Activated CD4-positive, alpha-beta T cell treated with anti-CD3 and anti-CD28 coated beads for 36 hours (primary cell): ENCODE measurements at places on chromosomes 13 and 19.

- no peaks in the 10 kb centered on the region for H3K27me3 ChIP-seq
- peaks cover 11% of the 10 kb centered on the region for H3K36me3 ChIP-seq
- no peak overlapping the region for H3K27ac ChIP-seq
- no peak for DNase-seq
- no peak overlapping the region for H3K4me3 ChIP-seq
- peaks cover 14% of the 10 kb centered on the region for H3K4me1 ChIP-seq
These were observed 12.3 kb upstream of the LENG8 start for GRCh38 chr19:54436628-54437252.

- no peaks in the 10 kb centered on the region for H3K36me3 ChIP-seq
- H3K27me3 ChIP-seq: peaks cover 2% of the 10 kb centered on the region
- no peak overlapping the region for H3K4me3 ChIP-seq
- no peak overlapping the region for H3K27ac ChIP-seq
- no peaks in the 10 kb centered on the region for H3K4me1 ChIP-seq
These were observed 83.7 kb downstream of the NALCN start for GRCh38 chr13:101332583-101332982.

GRCh38 chr13:111468037-111468959 is 147.9 kb downstream of the TEX29 start:
- H3K27ac ChIP-seq: no peak overlapping the region
- H3K4me3 ChIP-seq: no peak overlapping the region
- no peaks in the 10 kb centered on the region for H3K36me3 ChIP-seq

DNA sequence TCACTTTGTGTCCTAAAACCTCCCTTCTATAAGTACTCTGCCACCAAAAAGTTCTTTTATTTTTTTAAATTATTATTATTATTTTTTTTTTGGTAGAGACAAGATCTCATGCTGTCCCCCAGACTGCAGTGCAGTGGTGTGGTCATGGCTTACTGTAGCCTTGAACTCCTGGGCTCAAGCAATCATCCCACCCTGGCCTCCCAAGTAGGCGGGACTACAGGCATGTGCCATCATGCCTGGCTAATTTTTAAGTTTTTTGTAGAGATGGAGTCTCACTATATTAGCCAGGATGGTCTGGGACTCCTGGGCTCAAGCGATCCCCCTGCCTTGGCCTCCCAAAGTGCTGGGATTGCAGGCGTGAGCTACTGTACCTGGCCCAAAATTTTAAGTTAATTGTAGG is 29.1 kb upstream of the GPI start:
- peaks cover 13% of the 10 kb centered on the region for H3K4me1 ChIP-seq
- no peak overlapping the region for H3K4me3 ChIP-seq
- H3K27ac ChIP-seq: no peak overlapping the region
- H3K36me3 ChIP-seq: peaks cover 26% of the 10 kb centered on the region
- DNase-seq: no peak
- H3K27me3 ChIP-seq: no peaks in the 10 kb centered on the region

- H3K4me3 ChIP-seq: no peak overlapping the region
- no peaks in the 10 kb centered on the region for H3K4me1 ChIP-seq
- H3K36me3 ChIP-seq: peaks cover 2% of the 10 kb centered on the region
- no peak for DNase-seq
- no peak overlapping the region for H3K27ac ChIP-seq
These were observed 47.1 kb upstream of the MBNL2 start for GRCh38 chr13:97175041-97175440.

DNA sequence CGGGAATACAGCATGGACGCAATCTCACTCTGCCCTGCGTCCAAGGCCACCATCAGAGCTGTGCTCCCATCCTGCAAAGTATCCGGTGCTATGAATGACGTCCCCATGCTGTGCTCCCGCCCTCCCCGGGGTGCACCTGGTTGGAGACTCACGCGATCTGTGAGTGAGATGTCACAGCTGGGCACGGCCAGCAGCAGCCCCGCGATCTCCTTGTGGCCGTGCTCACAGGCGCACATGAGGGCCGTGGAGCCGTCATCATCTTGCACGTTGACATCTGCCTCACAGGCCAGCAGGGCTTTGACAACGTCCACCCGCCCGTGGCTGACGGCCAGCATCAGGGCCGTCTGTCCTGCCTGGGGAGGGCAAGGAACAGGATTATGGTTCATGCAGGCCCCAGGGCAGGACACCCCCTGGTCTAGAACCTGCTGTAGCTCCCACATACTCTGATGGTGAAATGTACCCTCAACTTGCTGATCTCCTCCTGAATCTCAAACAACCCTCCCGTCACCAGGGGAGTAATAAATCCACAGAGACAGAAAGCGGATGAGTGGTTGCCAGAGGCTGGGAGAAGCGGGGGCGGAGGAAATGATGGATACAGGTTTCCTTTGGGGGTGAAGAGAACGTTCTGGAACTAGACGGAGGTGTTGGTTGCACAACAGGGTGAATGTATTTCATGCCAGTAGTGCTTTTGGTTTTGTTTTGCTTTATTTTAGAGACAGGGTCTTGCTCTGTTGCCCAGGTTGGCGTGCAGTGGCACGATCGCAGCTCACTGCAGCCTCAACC is 14.5 kb upstream of the SPC24 start:
- DNase-seq: no peak
- H3K27me3 ChIP-seq: no peaks in the 10 kb centered on the region
- no peak overlapping the region for H3K4me3 ChIP-seq
- no peaks in the 10 kb centered on the region for H3K36me3 ChIP-seq
- no peaks in the 10 kb centered on the region for H3K4me1 ChIP-seq
- no peak overlapping the region for H3K27ac ChIP-seq

GRCh38 chr13:72295153-72295552 is 428.1 kb upstream of the DACH1 start:
- no peaks in the 10 kb centered on the region for H3K4me1 ChIP-seq
- DNase-seq: no peak
- no peaks in the 10 kb centered on the region for H3K27me3 ChIP-seq
- no peak overlapping the region for H3K27ac ChIP-seq
- H3K4me3 ChIP-seq: no peak overlapping the region

DNA sequence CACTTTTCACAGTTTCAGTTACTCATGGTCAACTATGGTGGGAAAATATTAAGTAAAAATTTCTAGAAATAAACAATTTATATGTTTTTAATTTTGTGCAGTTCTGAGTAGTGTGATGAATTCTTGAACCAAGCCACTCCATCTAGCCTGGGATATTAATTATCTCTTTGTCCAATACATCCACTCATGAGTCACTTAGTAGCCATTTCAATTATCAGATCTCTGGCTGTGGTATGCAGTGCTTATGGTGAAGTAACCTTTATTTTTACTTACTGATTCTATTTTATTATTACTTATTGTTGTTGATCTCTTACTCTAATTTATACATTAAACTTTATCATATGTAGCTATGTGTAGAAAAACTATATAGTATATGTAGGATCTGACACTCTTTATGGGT is 128.9 kb upstream of the KLHL1 start:
- no peak overlapping the region for H3K27ac ChIP-seq
- no peaks in the 10 kb centered on the region for H3K27me3 ChIP-seq
- H3K36me3 ChIP-seq: no peaks in the 10 kb centered on the region
- H3K4me1 ChIP-seq: no peaks in the 10 kb centered on the region

GRCh38 chr13:43242040-43242439 is 218.7 kb downstream of the DNAJC15 start:
- H3K36me3 ChIP-seq: no peaks in the 10 kb centered on the region
- DNase-seq: no peak
- peaks cover 9% of the 10 kb centered on the region for H3K27me3 ChIP-seq
- H3K4me3 ChIP-seq: no peak overlapping the region
- H3K4me1 ChIP-seq: no peaks in the 10 kb centered on the region

GRCh38 chr19:4360641-4361151 is 17.3 kb downstream of the MPND start:
- no peaks in the 10 kb centered on the region for H3K4me1 ChIP-seq
- DNase-seq: no peak
- H3K36me3 ChIP-seq: peaks cover 18% of the 10 kb centered on the region
- H3K27ac ChIP-seq: no peak overlapping the region
- no peaks in the 10 kb centered on the region for H3K27me3 ChIP-seq

DNA sequence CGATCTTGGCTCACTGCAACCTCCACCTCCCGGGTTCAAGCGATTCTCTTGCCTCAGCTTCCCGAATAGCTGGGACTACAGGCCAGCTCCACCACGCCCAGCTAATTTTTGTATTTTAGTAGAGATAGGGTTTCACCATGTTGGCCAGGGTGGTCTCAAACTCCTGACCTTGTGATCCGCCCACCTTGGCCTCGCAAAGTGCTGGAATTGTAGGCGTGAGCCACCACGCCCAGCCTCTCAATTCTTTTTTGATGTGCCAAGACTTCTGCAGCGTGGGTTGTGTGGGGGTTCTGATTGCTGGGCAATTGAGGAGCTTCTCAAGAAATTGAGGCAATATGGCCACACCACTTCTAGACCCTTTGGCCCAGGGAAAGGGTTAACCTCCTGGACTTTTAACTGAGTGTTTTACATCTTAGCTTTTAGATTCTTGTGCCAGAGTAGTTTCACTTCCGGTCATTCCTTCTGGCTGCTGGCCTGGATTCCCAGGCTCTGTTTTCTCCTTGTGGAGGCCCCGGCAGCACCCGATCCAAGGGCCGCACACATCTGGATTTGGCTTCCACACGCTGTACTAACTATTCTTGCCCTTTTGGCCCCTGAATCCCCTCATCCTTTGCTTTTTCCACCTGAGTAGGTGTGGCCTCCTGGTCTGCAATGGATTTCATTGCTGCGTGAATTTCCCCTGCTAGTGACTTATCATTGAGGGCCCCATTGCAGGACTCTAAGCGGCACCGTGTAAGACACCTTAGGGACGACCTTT is 14.7 kb downstream of the SMARCA4 start:
- no peak overlapping the region for H3K27ac ChIP-seq
- DNase-seq: no peak
- H3K4me1 ChIP-seq: peaks cover 45% of the 10 kb centered on the region
- H3K36me3 ChIP-seq: peaks cover 10% of the 10 kb centered on the region
- no peak overlapping the region for H3K4me3 ChIP-seq

DNA sequence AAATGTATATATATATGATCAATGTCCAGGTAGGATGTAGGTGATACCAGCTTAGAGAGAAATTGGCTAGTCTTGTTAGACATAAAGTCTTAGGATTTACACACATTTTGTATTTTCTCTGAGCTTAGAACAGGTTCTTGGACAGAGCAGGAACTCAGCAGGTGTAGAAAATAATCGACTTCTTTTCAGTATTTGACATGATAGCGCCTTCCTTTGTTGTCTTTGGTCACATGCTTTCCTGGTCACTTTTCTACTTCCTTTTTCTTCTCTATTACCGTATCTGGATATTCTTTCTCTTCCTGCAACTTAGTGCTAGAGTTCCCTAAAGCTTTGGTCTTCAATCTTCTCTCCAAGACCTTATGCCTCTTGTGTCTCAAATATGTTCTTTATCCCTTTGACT is 107.4 kb downstream of the LRCH1 start:
- no peak for DNase-seq
- H3K27me3 ChIP-seq: no peaks in the 10 kb centered on the region
- peaks cover 34% of the 10 kb centered on the region for H3K4me1 ChIP-seq
- no peak overlapping the region for H3K27ac ChIP-seq
- H3K4me3 ChIP-seq: no peak overlapping the region

- H3K4me1 ChIP-seq: peaks cover 11% of the 10 kb centered on the region
- peak; percentile 96 for DNase-seq
- H3K27ac ChIP-seq: peak within 1 kb of the TSS; percentile 73
- H3K27me3 ChIP-seq: no peaks in the 10 kb centered on the region
These were observed at the start of gene ZNF90 for GRCh38 chr19:20077791-20078463. Gene ZNF90, plus strand, starts transcription at chr19:20078000. Its CDS starts 133 bp downstream, at chr19:20078133.

GRCh38 chr13:113401452-113402415 is 37.8 kb upstream of the GRTP1 start:
- H3K27ac ChIP-seq: no peak overlapping the region
- no peaks in the 10 kb centered on the region for H3K4me1 ChIP-seq
- no peak for DNase-seq
- no peaks in the 10 kb centered on the region for H3K27me3 ChIP-seq
- no peaks in the 10 kb centered on the region for H3K36me3 ChIP-seq

GRCh38 chr19:18967358-18968146 is 26.5 kb upstream of the HOMER3 start:
- no peaks in the 10 kb centered on the region for H3K36me3 ChIP-seq
- H3K4me1 ChIP-seq: peaks cover 5% of the 10 kb centered on the region
- H3K4me3 ChIP-seq: no peak overlapping the region
- H3K27ac ChIP-seq: no peak overlapping the region
- no peak for DNase-seq

- no peaks in the 10 kb centered on the region for H3K4me1 ChIP-seq
- H3K4me3 ChIP-seq: no peak overlapping the region
- peaks cover 54% of the 10 kb centered on the region for H3K36me3 ChIP-seq
- no peak overlapping the region for H3K27ac ChIP-seq
These were observed 15.0 kb upstream of the QTRT1 start for GRCh38 chr19:10686193-10686592.

- H3K4me1 ChIP-seq: no peaks in the 10 kb centered on the region
- H3K27ac ChIP-seq: no peak overlapping the region
- H3K4me3 ChIP-seq: no peak overlapping the region
- no peaks in the 10 kb centered on the region for H3K27me3 ChIP-seq
- no peak for DNase-seq
These were observed 8.3 kb upstream of the TLE6 start for GRCh38 chr19:2969104-2969504.

- no peaks in the 10 kb centered on the region for H3K36me3 ChIP-seq
- H3K4me1 ChIP-seq: peaks cover 28% of the 10 kb centered on the region
- no peak overlapping the region for H3K27ac ChIP-seq
These were observed 2.1 kb downstream of the MAST1 start for GRCh38 chr19:12840091-12841079.

GRCh38 chr19:54421169-54421516 is 5.9 kb downstream of the TTYH1 start:
- no peak overlapping the region for H3K27ac ChIP-seq
- peaks cover 40% of the 10 kb centered on the region for H3K27me3 ChIP-seq

- DNase-seq: no peak
- peaks cover 42% of the 10 kb centered on the region for H3K4me1 ChIP-seq
- no peaks in the 10 kb centered on the region for H3K36me3 ChIP-seq
- H3K27ac ChIP-seq: peak overlapping the region; percentile 88
- no peaks in the 10 kb centered on the region for H3K27me3 ChIP-seq
These were observed 377 bp downstream of the CA11 start for GRCh38 chr19:48645620-48646000.

GRCh38 chr13:37406031-37406430 is 192.5 kb downstream of the POSTN start:
- H3K27me3 ChIP-seq: no peaks in the 10 kb centered on the region
- no peaks in the 10 kb centered on the region for H3K36me3 ChIP-seq
- no peak for DNase-seq
- no peak overlapping the region for H3K27ac ChIP-seq
- H3K4me1 ChIP-seq: no peaks in the 10 kb centered on the region
- no peak overlapping the region for H3K4me3 ChIP-seq

- no peak for DNase-seq
- H3K27ac ChIP-seq: no peak overlapping the region
- H3K4me3 ChIP-seq: no peak overlapping the region
- peaks cover 9% of the 10 kb centered on the region for H3K27me3 ChIP-seq
- H3K4me1 ChIP-seq: peaks cover 12% of the 10 kb centered on the region
These were observed 1.2 kb upstream of the SPATA13 start for GRCh38 chr13:24159357-24159756.

GRCh38 chr19:3020321-3020960 is 8.6 kb downstream of the TLE2 start:
- H3K36me3 ChIP-seq: no peaks in the 10 kb centered on the region
- H3K4me1 ChIP-seq: peaks cover 24% of the 10 kb centered on the region
- peaks cover 2% of the 10 kb centered on the region for H3K27me3 ChIP-seq
- H3K4me3 ChIP-seq: no peak overlapping the region
- H3K27ac ChIP-seq: no peak overlapping the region
